ENCODE measurements at places on chromosomes 1 and 21.

DNA sequence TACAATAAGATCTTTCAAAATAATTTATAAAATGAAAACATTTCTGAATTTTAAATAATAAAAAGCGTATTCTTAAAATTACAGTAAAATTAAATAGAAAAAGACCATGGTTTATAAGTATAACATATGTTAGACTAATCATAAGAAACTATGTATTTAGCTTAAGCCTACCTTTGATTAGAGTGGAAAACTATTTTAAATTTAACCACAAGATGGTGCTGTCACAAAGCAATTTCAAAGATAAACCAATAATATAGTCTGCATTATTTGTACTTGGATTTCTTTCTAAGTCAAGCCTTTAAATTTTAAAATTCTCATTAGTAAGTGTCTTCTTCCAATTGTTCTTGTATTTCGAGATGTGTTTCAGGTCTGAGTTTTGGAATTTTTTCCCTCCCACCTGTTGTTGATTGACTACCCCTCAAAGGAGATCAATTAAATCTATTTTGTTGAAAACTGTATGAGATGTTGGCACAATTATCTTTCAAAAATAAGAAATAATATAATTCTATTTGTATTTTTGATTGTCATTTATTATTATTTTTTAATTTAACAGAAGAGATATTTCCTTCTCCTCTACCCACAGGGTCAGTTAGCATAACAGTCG, 459.8 kb downstream of the KCNT2 start:
- no peak for DNase-seq

DNA sequence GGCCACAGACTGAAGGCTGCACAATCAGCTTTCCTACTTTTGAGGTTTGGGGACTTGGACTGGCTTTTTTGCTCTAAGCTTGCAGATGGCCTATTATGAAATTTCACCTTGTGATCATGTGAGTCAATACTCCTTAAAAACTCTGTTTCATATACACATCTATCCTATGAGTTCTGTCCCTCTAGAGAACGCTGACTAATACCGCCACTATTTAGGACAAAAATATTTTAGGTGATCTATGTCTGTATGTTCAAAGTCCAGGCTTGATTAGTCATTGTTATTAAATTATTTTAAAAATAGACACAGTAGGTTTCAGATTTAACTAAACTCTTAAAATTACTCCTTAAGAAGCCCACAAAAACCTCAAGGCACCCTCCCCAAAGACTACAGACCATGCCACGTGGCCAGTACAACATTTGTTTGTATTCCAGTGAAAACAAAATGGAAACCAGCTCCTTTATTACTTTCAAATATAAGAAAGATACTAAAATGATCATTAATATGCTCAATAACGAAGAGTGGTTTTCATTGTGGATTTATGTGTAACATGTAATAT, 63.1 kb downstream of the TMPRSS15 start:
- no peak for DNase-seq

DNA sequence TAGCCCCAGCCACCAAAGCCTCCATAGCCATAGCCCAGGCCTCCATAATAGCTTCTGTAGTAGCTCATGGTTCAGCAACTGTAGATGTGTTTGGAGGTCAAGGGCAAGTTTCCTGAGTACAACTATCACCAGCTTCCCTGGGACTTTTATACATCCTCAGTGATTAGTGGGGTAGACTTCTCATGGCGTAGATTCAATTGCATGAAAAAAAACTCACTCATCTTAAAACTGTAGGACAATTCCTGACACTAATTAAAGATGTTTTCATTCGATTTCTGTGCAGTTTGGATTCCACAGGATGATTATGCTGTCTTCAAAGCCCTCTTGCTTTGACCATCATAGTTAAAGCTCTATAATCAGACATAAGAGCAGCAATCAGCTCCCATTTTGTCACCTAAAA, at the start of gene KRTAP19-8:
KRTAP19-8 (minus strand) TSS at position 101 of the 400 bp plus-strand sequence; CDS start at position 68, 33 bp downstream.
- no peak for DNase-seq

DNA sequence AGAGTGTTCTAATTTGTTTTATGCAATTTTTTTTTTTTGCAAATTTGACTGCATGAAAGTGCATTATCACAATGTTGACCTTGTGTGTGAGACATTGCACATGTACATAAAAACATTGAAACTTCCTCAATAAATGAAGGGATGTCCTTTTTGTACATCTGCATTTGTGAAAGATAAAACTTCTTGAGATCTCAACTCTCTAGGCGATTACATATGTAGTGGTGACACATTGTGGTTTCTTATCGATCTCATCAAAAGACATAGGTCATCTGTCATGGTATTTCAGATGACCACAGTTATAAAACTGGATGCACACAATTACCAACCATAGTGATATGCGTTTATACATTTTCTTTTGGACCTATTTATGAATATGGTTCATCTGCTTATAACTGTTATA, 35.6 kb upstream of the C21orf91 start:
- DNase-seq: no peak

GRCh38 chr1:224300346-224300745, 29.6 kb downstream of the NVL start:
- DNase-seq: no peak

DNA sequence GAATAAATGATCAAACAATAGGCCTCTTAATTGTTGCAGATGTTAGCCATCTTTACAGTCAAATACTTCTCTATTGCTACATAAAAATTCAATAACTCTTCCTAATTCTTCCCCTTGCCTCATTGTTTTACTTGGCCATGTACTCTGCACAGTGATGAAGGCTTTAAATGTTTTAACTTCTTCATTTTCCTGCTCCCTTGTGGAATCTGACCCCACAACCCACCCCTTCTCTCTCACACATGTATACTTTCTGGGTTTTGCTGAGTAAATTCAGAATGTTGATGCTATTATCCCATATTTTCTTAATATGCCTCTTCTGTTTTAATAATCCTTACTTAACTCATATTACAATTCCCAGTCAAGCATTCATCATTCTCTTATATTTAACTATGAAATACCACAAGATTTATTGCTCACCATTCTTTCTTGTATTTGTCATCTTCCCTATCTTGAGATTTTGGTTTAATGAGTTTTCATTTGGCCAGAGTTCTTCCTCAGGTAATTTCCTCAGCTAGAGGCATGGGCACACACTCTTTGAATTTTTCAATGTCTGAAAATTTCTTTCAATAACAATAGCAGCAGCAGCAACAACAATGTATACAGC, 327.8 kb upstream of the USP24 start:
- no peak for DNase-seq

GRCh38 chr1:63937461-63938022, 163.7 kb downstream of the ROR1 start:
- DNase-seq: no peak

All from stimulated activated CD8-positive, alpha-beta memory T cell treated with anti-CD3 and anti-CD28 coated beads, Interleukin-4, amount 100 ng/mL, for 1 hour (primary cell).